ENCODE measurements at places on chromosomes 6 and 20.

- no peaks in the 10 kb centered on the region for H3K36me3 ChIP-seq
- H3K4me3 ChIP-seq = no peak overlapping the region
- H3K4me1 ChIP-seq = no peaks in the 10 kb centered on the region
- H3K27me3 ChIP-seq = no peaks in the 10 kb centered on the region
- no peak overlapping the region for H3K27ac ChIP-seq
Measured at GRCh38 chr20:9329355-9330101, 184.9 kb upstream of the LAMP5 start.

- no peaks in the 10 kb centered on the region for H3K36me3 ChIP-seq
- peaks cover 6% of the 10 kb centered on the region for H3K27me3 ChIP-seq
- H3K27ac ChIP-seq = no peak overlapping the region
- H3K4me3 ChIP-seq = no peak overlapping the region
Measured at GRCh38 chr6:168134560-168135201, 55.7 kb upstream of the FRMD1 start.

GRCh38 chr6:18823782-18824386, 436.7 kb downstream of the RNF144B start:
- H3K4me3 ChIP-seq = no peak overlapping the region
- H3K4me1 ChIP-seq = no peaks in the 10 kb centered on the region
- no peaks in the 10 kb centered on the region for H3K36me3 ChIP-seq
- peak; percentile 31 for DNase-seq
- no peaks in the 10 kb centered on the region for H3K27me3 ChIP-seq

- H3K27ac ChIP-seq = no peak overlapping the region
- H3K27me3 ChIP-seq = peaks cover 23% of the 10 kb centered on the region
- peaks cover 9% of the 10 kb centered on the region for H3K4me1 ChIP-seq
- DNase-seq = no peak
- H3K36me3 ChIP-seq = no peaks in the 10 kb centered on the region
- H3K4me3 ChIP-seq = no peak overlapping the region
Measured at GRCh38 chr6:157974341-157974894, 7.2 kb upstream of the SYNJ2 start.

DNA sequence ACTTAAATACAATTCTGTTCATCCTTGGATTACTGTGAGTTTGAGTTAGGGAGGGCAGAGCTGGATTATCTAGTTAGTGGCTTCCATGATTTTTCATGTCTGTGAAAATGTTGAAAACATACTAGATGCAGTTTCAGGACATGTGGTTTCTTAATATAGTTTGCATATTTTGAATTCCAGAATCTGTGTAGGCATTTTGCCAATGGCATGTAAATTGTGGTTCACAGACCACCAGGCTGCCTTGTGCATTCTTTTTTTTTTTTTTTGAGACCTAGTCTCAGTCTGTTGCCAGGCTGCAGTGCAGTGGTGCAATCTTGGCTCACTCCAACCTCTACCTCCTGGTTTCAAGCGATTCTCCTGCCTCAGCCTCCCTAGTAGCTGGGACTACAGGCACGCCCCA, 42.8 kb downstream of the CDC5L start:
- no peak overlapping the region for H3K4me3 ChIP-seq
- no peak overlapping the region for H3K27ac ChIP-seq
- no peak for DNase-seq
- peaks cover 36% of the 10 kb centered on the region for H3K36me3 ChIP-seq

GRCh38 chr6:141426400-141426980, 706.2 kb upstream of the GJE1 start:
- H3K4me3 ChIP-seq = no peak overlapping the region
- H3K36me3 ChIP-seq = no peaks in the 10 kb centered on the region
- H3K4me1 ChIP-seq = no peaks in the 10 kb centered on the region
- no peaks in the 10 kb centered on the region for H3K27me3 ChIP-seq

DNA sequence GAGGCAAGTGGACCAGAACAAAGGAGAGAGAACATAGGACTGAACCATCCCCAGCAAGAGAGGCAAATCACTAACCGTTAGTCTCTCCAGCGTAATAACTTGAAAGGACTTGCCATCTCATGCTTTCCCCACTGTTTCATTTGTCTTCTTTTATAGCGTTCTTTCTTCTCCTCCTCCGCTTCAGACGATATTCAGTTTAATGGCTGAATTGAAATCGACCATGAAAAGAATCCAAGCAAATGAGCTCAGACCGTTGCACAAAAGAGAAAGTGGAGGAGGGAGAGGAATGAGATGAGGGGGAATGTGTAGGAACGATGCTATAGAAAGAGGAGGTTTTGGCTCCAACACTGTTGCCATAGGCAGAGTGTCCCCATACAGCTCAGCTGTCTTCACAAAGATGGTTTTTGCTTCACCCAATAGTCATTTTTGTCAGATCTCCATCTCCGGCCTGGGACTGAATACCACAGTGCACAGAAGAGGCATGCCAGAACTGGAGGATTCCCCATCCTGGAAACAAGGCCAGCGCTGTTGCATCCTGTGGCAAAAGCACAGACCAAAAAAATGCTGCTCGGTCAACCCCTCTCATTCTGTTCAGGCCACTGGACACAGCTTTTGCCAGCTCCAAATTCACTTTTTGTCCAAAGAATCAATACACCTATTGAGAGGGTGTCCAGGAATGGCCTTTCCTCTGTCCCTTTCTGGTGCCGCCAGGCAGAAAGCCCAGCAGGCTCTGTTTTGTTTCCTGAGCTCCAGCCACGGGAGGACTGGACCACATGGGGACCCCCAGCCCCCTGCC, 176.1 kb downstream of the ID4 start:
- DNase-seq = no peak
- H3K4me3 ChIP-seq = no peak overlapping the region
- peaks cover 15% of the 10 kb centered on the region for H3K27me3 ChIP-seq
- H3K36me3 ChIP-seq = no peaks in the 10 kb centered on the region
- no peak overlapping the region for H3K27ac ChIP-seq

DNA sequence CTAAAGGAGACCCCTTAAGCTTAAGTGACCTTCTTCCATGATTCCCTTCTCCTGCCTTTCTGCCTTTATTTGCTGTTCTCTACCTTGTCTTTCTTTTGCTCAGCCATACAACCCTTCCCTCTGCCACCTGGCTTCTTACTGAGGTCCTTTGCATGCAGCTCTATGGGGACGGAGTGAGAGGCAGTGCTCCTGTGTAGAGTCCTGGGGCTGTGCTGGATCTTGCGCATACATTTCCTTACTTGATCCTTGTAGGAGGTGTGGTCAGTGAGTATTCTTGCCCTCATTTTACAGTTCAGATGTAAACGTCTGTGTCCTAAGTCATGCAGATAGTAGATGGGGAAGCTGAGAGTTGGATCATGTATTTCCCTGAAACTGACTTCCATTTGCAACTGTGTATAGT, 5.7 kb downstream of the SASH1 start:
- H3K27ac ChIP-seq = no peak overlapping the region
- peaks cover 47% of the 10 kb centered on the region for H3K27me3 ChIP-seq
- no peaks in the 10 kb centered on the region for H3K36me3 ChIP-seq
- DNase-seq = no peak
- peaks cover 6% of the 10 kb centered on the region for H3K4me1 ChIP-seq

- no peak overlapping the region for H3K4me3 ChIP-seq
- DNase-seq = no peak
- peaks cover 82% of the 10 kb centered on the region for H3K36me3 ChIP-seq
- peak overlapping the region; percentile 37 for H3K27ac ChIP-seq
- no peaks in the 10 kb centered on the region for H3K27me3 ChIP-seq
Measured at GRCh38 chr6:25132934-25133333, 146.2 kb upstream of the CARMIL1 start.

DNA sequence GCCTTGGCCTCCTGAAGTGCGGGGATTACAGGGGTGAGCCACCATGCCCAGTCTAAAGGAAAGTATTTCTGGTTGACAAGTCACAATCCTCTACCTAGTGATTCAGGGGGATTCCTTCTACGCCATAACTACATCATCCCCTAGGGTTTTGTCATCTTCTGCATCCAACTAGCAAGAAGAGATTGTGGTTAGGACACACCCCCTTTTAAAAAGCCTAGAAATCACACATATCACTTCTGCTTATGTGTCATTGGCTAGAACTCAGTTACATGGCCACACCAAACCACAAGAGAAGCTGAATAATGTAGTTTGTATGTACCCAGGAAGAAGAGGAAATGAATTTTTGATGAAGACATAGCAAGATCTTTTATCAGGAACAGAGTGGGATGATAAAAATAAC, 14.7 kb upstream of the CHD6 start:
- H3K4me1 ChIP-seq = peaks cover 3% of the 10 kb centered on the region
- no peaks in the 10 kb centered on the region for H3K27me3 ChIP-seq
- H3K4me3 ChIP-seq = no peak overlapping the region
- no peak for DNase-seq
- H3K27ac ChIP-seq = no peak overlapping the region

DNA sequence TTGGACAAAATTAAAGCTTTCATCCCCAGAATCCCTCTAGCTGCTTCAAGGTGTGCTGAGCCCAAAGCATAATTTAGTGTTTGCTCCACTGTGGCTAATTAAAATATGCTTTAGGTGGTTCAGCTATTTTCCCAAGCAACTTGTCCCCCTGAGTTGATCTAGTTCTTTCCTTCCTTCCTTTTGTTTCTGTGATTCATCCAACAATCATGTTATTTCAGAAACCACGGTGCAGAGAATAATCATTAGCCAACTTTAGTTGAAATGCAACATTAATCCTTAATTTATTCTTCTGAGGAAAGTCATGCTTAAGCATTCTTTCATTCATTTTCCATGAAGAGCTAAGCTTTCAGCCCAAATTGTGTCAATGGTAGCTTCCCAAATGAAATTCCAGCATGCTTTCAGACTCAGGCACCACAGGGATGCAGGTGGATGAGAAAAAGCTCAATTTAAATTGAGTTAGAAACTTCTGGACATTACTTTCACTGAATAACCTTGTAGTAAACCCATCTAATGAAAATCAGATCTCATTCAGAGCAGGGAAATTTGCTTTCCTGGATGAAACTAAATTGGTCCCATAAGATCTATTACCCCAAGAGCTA, 209.0 kb upstream of the NT5E start:
- H3K27ac ChIP-seq = no peak overlapping the region
- H3K36me3 ChIP-seq = no peaks in the 10 kb centered on the region
- no peak for DNase-seq
- no peaks in the 10 kb centered on the region for H3K4me1 ChIP-seq

DNA sequence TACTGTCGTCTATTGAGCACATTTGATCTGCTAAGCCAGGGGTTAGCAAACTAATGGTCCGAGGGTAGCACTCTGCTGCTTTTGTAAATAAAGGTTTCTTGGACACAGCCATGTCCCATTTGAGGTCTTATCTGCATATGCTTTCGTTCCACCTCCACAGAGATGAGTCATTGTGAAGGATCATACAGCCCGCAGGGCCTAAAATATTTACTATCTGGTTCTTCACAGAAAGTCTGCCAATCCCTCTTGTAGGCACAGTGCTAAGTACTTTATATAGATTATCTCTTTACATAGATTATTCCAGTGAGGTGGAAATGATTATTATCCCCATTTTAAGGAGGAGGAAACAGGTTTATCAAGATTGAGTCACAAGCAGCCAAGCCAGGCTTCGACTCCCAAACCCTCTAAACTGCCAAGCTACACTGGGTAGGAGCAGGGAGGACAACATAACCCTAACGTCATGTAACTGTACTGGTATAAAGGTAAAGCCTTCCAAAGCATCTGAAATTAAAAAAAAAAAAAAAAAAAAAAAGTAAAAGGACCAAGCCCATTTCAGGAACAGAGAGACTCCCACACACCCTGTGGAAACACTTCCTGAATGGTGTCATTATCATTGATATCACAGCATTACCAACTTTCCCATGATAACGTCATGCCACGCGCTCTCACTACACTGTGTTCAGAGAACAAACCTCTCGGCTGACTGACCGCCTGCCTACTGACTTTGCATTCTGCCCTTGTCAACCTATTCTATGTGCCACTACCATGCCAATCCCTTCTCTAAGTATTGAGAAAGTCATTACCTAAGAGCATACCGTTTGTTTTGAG, 101.0 kb downstream of the KIF16B start:
- no peaks in the 10 kb centered on the region for H3K36me3 ChIP-seq
- H3K4me1 ChIP-seq = peaks cover 2% of the 10 kb centered on the region
- no peak overlapping the region for H3K4me3 ChIP-seq
- no peak overlapping the region for H3K27ac ChIP-seq
- DNase-seq = no peak
- H3K27me3 ChIP-seq = no peaks in the 10 kb centered on the region

- H3K36me3 ChIP-seq = no peaks in the 10 kb centered on the region
- no peak overlapping the region for H3K27ac ChIP-seq
- no peaks in the 10 kb centered on the region for H3K27me3 ChIP-seq
- DNase-seq = no peak
Measured at GRCh38 chr6:168778201-168778600, 337.2 kb downstream of the SMOC2 start.

GRCh38 chr6:57226221-57226620, 4.1 kb upstream of the RAB23 start:
- no peak overlapping the region for H3K27ac ChIP-seq
- no peaks in the 10 kb centered on the region for H3K36me3 ChIP-seq
- peaks cover 7% of the 10 kb centered on the region for H3K4me1 ChIP-seq
- H3K27me3 ChIP-seq = peaks cover 38% of the 10 kb centered on the region
- H3K4me3 ChIP-seq = no peak overlapping the region
- DNase-seq = no peak

DNA sequence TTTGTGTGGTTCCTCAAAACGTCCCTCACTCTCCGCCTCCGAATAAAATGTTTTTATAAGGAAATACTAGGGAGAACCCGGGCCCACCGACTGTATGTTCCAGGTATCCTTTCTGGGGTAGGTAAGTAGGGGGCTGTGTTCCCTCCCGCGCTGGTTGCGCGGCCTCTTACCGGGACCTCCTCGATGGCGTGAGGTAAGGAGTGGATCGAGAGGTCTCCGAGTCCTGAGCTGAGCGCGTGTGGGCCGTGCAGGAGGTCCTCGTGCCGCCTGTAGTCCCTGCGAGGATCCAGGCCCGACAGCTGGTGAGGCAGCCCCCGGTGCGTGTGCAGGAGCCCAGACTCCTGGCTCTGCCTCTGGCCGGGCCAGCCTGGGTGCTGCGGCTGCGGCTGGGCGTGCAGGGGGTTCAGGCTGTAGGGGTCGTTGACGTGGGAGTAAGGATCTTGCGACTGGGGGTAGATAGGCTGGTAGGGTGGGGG, 5.1 kb downstream of the TFAP2A start:
- H3K4me1 ChIP-seq = peaks cover 32% of the 10 kb centered on the region
- DNase-seq = no peak
- peaks cover 89% of the 10 kb centered on the region for H3K27me3 ChIP-seq

DNA sequence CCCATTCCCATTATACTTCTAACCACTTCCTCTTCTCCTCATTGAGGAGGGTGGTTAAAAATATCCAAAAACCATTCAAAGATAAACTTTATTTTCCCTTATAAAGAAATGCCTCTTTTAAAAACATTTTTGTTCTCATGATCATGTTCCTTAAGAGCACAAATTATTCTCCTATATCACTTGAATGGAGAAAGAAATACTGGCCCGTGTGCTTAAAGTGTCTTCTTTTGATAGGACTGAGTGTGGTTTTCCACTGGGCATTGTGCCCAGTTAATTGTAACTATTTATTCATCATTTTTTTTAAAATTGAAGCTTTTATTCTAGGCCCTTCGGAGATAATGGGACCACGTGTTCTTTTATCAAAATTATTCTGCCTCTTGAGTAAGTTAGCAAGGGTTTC, 871.5 kb downstream of the QKI start:
- no peak overlapping the region for H3K4me3 ChIP-seq
- H3K4me1 ChIP-seq = no peaks in the 10 kb centered on the region
- no peak for DNase-seq
- no peak overlapping the region for H3K27ac ChIP-seq
- no peaks in the 10 kb centered on the region for H3K27me3 ChIP-seq
- H3K36me3 ChIP-seq = no peaks in the 10 kb centered on the region
